ENCODE measurements at places on chromosomes 2 and 18.

- no peak for DNase-seq
Observed at GRCh38 chr2:107811411-107811810, 15.3 kb upstream of the RGPD4 start.

DNA sequence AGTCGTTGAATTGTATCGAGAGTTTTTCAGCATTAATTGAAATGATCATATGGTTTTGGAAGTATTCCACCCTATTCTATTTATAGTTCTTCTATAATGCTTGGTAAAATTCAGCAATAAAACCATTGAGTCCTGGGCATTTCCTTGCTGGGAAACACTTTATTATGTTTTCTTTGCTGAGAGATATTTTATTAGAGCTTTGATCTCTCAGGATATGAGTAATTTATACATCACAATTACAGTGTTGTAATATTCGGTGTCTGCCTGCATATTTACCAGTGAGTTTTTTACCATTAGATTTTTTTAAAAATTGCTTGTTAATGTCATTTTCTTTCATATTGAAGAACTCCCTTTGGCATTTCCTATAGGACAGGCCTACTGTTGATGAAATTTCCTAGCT is 402.7 kb upstream of the FSIP2 start:
- no peak for DNase-seq

DNA sequence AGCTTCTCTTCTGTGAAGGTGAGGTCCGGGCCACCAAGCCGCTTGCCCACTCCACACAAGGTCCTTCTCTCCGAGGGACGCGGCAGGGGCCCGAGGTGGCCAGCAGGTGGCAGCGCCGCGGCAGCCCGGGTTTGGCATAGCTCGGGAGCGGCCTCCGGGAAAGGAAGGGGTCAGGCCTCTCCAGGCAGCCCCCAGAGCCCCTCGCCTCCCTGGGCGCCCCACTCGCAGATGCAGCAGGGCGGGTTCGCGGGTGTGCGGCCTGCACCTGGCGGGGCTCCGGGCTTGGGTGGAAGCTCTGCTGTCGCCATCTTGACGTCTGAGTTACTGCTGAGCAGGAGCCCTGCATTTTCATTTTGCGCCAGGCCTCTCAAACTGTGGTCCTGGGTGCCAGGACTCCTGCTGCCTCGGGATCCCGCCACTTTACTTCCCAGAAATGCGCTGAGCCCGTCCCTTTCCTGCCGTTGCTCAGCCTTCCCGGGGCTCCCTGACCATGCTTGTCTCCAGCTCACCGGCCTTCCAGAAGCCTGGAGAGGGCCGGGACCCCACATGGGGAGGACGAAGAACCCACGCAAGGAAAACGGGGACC is 18.6 kb upstream of the NCL start:
- peak; percentile 82 for DNase-seq

DNA sequence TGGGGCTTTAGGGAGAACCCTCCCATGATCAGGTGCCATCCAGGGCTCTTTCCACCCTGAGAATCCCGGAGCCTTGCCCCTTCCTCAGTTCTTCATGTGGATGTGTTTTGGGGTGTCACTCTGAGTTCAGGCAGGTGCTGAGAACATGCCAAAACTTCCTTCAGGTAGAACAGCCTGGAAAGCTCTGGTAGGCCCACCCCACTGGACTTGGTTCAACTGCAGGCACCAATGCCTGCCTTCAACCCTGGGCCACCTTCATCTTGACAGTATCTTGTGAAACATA is 85.8 kb downstream of the EPAS1 start:
- DNase-seq, result no peak

- no peak for DNase-seq
Observed at GRCh38 chr18:28723506-28723905, 546.6 kb upstream of the CDH2 start.

DNA sequence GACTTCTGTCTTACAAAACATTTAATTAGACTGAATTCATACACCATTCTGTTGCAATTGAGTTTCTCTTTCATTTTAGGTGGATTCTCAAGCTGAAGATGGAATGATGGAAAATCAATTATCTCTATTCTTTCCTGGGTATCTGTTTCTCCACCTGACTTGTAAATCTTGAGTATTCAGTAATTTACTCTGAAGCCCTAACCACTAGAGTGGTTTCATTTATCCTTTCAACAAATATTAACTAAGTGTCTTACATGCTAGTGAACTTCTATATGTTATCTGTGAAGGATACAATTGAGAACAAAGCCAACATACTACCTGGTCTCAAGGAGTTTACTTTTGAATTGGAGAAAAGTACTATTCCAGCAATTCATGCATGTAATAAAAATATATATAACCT is 94.1 kb upstream of the ZNF804A start:
- DNase-seq, result no peak

- no peak for DNase-seq
Observed at GRCh38 chr2:46181306-46181705, 115.9 kb upstream of the EPAS1 start.

DNA sequence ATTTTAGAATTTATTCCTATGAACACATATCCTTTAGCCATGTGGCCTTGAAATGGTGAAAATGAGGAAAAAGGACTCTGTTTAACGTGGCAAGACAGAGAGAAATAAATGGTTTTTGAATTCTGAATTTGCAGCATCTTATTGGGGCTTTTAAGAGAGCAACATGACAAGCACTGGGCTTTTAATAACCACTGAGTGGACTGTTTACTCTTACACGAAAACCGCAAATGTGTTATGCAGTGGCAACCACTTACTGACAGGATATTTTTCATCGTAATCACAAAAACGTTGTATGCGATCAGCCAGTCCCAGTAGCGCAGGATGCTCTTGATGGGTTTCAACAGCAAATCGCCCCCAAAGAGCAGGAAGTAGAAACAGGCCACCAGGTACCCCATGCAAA is 226.6 kb downstream of the NAPG start:
- DNase-seq, result no peak

DNA sequence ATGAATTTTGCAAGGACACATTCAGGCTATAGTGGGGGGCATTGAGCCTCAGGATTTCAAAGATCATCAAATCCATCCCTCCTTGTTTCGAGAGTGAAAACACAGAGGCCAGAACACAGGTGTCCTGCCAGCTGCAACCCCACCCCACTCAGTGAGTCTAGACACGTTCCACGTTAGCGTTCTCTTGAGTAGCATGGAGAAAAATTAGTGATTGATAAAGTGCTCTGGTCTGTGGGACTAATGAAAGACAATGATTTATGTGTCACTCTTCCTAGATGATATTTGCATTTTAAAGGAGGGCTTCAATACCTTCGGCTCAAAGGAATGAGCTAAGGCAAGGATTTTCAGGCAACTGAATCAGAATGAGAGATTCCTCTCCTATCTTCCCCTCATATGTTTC is 43.8 kb downstream of the SLC4A3 start:
- DNase-seq, result no peak

DNA sequence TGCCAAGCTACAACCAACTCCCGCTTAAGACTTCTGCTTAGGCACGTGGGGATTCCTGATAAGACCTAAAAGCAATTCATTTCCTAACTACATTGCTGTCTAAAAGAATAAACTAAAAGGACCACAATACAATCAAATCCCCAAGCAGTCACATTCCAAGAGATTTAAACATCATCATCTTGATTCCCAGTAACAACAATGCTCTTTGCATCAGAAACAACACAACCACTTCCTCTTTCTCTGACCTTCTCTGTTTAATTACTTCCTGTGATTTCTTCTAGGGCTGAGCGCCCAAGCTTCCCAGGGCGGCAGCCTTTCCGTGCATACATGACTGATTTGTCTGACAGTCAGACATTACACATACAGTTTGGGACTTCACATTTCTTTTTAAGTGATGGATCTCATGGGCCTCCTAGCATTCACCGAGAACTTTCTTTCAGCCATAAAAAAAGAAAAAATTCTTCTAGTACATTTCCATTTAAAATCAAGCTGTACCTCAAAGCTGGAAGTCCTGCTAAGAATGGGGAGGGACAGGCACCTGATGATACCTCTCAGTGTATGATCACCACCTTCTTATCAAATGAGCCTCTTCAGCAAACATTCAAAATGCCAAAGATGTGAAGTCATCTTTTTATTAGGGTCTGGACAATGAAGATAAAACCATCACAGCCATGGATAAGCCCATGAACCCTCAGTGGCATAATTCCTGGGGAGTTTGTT is 11.5 kb downstream of the SPRED2 start:
- DNase-seq, result no peak

- no peak for DNase-seq
Observed at GRCh38 chr2:69216535-69217332, 170.3 kb downstream of the GFPT1 start.

DNA sequence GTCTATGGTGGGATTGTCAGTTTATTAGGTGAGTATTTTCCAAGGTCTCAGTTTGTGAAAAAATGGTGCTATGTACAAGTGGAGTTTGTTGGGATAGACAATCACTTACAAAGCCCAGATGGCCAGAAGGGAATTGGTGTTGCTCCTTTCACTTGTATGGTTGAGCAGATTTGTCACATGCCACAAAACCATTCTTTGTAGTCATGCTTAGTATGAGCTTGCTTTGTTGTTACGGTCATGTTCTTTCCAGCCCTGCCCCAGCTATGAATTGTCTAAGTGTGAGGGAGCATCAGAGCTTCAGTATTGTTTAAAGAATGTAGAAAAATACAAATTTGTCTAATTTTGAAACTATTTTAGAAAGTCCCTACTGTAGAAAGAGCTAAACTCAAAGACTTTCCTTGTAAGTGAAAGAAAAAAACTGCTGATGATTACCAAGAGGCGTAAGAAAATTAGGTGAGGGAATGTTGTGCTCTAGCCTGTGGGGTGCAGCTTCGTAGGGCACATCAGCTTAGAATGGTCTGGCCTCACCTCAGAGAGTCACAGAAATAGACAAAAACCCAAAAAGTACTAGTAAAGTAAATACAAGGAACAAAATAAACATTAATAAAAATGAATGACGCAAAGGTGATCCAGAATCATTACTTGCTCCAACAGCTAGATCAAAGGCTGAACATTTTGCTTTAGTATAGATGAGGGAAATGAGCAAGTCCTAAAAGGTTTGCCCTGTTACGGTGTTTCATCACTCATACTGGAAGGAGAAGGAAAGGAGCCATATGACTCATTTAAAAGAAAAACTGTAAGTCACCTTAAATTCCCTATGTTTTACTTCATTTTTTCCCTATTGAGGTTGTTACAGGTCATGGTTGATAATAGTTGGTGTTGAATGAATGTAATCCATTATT is 9.2 kb downstream of the TGIF1 start:
- DNase-seq, result no peak

GRCh38 chr2:23360571-23361125 is 24.3 kb upstream of the KLHL29 start:
- peak; percentile 31 for DNase-seq

GRCh38 chr2:88668862-88669261 is 22.6 kb upstream of the RPIA start:
- DNase-seq, result no peak

- DNase-seq, result no peak
Observed at GRCh38 chr2:17571681-17572080, 31.2 kb downstream of the VSNL1 start.

DNA sequence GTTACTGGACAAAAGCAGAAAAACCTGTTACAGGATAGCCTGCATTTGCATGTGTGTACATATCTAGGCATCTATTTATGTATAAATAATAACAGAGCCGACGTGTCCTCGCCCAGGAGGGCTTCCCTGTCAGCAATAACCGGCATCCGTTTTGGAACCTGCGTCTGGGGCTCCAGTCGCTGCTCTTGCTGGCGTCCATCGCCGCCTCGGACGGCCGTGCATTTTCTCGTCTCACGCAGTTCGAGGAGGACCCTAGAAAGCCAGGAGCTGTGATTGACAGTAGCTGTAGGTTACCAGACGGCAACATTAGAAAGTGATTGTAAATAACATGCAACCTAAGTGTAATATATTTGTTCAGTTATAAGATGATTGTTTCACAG is 132.6 kb downstream of the NFATC1 start:
- DNase-seq, result peak; percentile 7

GRCh38 chr2:70974592-70974991 is 3.8 kb upstream of the ANKRD53 start:
- no peak for DNase-seq

- no peak for DNase-seq
Observed at GRCh38 chr2:96808176-96808837, 7.8 kb upstream of the CNNM3 start.

GRCh38 chr18:65725251-65726050 is 25.4 kb upstream of the CDH7 start:
- DNase-seq, result peak; percentile 74

GRCh38 chr2:241815477-241816430 is 6.8 kb downstream of the NEU4 start:
- DNase-seq, result no peak

DNA sequence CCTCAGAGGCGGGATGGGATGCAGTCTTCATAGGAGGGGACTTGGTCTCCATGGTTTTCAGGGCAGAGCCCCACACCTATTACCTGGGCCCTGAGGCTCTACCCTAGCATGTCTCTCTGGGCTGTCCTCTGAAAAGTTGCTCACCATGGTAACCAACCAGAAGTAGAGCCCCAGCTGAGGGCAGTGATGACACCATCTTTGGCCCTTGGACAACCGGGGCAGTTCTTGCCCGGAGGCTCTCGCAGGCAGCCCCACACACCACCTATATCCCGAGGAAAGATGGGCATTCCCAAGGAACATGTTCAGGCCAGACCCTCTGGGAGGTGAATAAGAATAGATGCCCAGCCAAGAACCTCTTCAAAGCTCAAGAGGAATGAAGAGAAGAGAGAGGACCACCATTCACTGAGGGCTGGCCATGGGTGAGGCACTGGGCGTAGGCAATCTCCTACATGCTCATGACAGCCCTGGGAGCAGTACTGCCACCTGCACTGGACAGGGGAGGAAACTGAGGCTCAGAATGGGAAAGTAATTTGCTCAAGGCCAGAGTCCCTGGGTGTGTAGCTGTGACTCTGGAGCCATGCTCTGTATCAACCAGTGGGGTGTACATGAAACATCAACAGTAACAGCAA is 72.5 kb downstream of the HS1BP3 start:
- no peak for DNase-seq

GRCh38 chr18:8469544-8470130 is 139.6 kb upstream of the RAB12 start:
- no peak for DNase-seq

DNA sequence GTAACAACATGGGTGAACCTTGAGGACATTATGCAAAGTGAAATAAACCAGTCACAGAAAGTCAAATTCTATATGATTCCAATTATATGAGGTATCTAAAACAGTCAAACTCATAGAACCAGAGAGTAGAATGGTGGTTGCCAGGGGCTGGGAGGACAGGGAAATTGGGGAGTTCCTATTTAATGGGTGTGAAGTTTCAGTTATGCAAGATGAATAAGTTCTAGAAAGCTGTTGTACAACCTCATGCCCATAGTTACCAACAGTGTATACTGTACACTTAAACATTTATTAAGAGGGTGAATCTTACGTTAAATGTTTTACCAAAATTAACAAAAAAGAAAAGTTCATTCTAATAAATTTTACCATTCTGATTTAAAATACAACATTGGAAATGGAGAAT is 92.7 kb upstream of the WDSUB1 start:
- DNase-seq, result no peak

- DNase-seq, result no peak
Observed at GRCh38 chr2:220336771-220337170, 709.3 kb downstream of the SLC4A3 start.

DNA sequence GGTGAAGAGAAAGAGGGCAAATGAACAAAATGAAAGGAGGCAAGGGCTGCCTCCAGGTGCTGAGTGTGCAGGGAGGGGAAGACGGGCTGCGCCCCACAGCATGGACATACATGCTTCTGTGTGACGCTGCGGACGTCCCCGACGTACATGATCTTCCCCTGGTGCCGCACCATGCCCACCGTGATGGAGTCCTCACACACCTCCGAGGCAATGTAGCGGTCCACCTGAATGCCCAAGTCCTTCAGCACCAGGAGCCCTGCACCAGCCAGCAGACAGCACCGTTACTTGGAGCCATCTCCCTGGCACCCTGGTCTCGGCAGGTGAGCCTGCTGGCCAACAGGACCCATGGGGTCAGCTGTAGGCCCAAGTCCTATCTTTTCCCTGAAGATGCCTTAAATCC is 73.1 kb upstream of the POMC start:
- DNase-seq, result no peak

Data from WTC11 (cell line).